ENCODE measurements at places on chromosomes 2 and 18.

GRCh38 chr2:170763232-170763631, 6.9 kb upstream of the ERICH2 start:
- no peak for DNase-seq

DNA sequence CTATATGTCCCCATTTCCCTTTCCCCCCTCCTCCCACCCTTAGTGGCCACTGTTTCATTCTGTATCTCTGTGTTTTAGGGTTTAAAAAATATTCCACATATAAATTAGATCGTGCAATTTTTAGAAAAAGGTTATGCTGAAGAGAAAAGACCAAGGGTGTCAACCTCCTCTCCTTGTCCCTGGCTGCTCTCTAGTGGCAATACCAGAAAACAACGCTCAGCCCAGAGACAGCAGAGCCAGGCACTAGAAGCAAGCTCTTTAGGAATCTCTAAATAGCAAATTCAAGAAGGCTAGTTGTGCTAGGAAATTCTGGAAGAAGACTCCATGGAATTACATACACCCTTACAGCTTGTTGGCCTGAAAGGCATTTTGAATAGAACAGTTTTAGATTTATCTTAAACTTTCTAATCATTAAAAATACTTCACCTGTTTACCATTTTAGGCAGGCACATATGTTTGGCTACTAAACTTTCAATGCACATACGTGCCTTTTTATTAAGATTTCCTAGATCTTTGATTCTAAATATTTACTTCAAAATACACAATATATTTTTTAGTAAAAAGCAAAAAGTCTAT, 35.1 kb upstream of the RASGRP3 start:
- peak; percentile 90 for DNase-seq

- DNase-seq, result no peak
Observed at GRCh38 chr2:224183086-224183485, 144.0 kb upstream of the SERPINE2 start.

DNA sequence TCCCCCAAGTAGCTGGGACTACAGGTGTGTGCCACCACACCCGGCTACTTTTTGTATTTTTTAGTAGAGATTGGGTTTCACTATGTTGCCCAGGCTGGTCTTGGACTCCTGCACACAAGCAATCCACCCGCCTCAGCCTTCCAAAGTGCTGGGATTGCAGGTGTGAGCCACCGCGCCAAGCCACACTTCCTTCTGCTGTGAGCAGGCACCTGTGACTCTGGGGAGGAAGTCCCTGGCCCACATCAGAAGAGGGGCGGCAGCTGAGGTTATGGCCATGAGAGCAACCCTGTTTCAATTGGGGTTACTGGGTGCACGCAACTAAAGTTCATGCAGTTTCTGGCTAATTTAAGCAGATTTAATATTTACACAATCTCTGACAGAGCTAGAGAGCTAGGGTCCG, 91.0 kb downstream of the PLB1 start:
- DNase-seq, result no peak

- DNase-seq, result no peak
Observed at GRCh38 chr18:35192415-35192814, 48.4 kb upstream of the ZNF397 start.

DNA sequence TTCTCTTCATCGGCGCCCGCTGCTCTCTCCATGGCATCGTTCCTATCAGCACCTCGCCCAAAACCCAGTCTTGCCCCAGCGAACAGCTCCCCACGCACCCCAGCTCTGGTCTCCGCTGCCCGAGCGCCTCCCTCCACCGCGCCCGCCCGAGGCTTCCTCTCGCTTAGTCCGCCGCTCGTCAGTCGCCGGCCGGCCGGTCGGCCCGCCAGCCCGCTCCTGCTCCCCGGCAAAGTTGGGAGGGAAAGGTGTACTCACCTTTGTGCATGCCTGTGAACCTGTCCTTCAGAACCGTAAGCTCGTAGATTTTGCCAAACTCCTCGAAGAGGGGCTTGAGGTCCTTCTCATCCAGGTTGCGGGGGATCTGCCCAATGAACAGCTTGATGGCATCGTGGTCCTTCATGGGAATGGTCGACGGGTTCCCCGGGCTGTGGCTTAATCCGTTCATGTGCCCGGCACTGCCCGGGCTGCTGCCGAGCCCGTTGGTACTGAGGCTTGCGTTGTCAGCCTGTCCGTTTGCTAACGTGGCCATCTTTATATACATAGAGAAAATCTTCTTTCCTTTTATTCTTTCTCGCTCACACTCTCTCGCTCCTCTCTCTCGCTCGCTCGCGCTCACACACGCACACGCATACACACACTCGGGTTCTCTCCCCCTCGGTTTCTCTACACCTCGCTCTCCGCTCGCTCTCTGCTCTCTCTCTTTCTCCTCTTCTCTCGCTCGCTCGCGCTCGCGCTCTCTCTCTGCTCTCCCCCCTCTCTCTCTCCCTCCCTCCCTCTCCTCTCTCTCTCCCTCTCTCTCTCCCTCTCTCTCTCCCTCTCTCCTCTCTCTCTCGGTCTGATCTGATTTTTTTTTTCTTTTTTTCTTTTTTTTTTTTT, at the start of gene CELF4:
Gene CELF4 (minus strand): TSS at position 698 of the 876 bp plus-strand sequence.
- peak; percentile 58 for DNase-seq

Measured in spinal cord (tissue), 10 donors.